ENCODE measurements at places on chromosomes 1 and 21. TPM values are rescaled to one million over a fixed set of nuclear protein-coding genes. Genes with fewer than 3 reads are reported as not detected.

Gene OR2M3
- polyA plus RNA-seq, result not detected

Gene LRRC7
- 0.37 TPM for polyA plus RNA-seq

Gene TTC22
- polyA plus RNA-seq, result 9.6 TPM

Gene RPTN
- polyA plus RNA-seq, result not detected

Gene YRDC
- polyA plus RNA-seq, result 11.0 TPM

Gene SLAMF6
- polyA plus RNA-seq, result not detected

Gene NHLH2
- not detected for polyA plus RNA-seq

Gene TNFAIP8L2
- 1.8 TPM for polyA plus RNA-seq

Measured in kidney (tissue), 22 donors.